Mesangial cell (primary cell): ENCODE measurements at places on chromosomes 6 and 20. TPM values are rescaled to one million over a fixed set of nuclear protein-coding genes. Genes with fewer than 3 reads are reported as not detected.

The CD93 gene
- not detected in 2 replicates for total RNA-seq

The RIN2 gene
- total RNA-seq: 22.3 and 62.2 TPM in 2 replicates

The GTPBP2 gene
- 48.9 and 52.5 TPM in 2 replicates for total RNA-seq

The PIGU gene
- total RNA-seq: 14.7 and 20.7 TPM in 2 replicates

The RSPO3 gene
- 0.16 and 0.25 TPM in 2 replicates for total RNA-seq

The RCAN2 gene
- total RNA-seq: 0.65 and 0.89 TPM in 2 replicates

The CFAP206 gene
- total RNA-seq: 2.2 TPM in 1 of 2 replicates, not detected in the other

The MGME1 gene
- total RNA-seq: 7.6 and 9.1 TPM in 2 replicates

The LY6G6F gene
- total RNA-seq: not detected in 2 replicates

The BCAS1 gene
- total RNA-seq: 0.13 TPM in 1 of 2 replicates, not detected in the other

The CSE1L gene
- total RNA-seq: 31.1 and 133 TPM in 2 replicates

The RFX6 gene
- not detected in 2 replicates for total RNA-seq

The F13A1 gene
- total RNA-seq: under 0.01 and 0.16 TPM in 2 replicates

The CGAS gene
- total RNA-seq: 2.2 and 5.4 TPM in 2 replicates

The GNAS-AS1 gene
- 0.63 and 1.3 TPM in 2 replicates for total RNA-seq

The UNC93A gene
- not detected in 2 replicates for total RNA-seq

The MTFR2 gene
- total RNA-seq: 2.4 and 6.2 TPM in 2 replicates

The TGM3 gene
- total RNA-seq: not detected in 2 replicates

The FHL5 gene
- total RNA-seq: not detected in 2 replicates

The SLC12A5 gene
- total RNA-seq: 2.1 and 3.2 TPM in 2 replicates

The PHACTR3 gene
- 0.13 TPM in 1 of 2 replicates, not detected in the other for total RNA-seq

The C20orf141 gene
- 0.76 TPM in 1 of 2 replicates, not detected in the other for total RNA-seq

The BPIFB4 gene
- total RNA-seq: not detected in 2 replicates

The HLA-DPB1 gene
- total RNA-seq: 6.8 and 41.1 TPM in 2 replicates

The OOEP gene
- total RNA-seq: not detected in 2 replicates

The NR2E1 gene
- not detected in 2 replicates for total RNA-seq

The SIRPB1 gene
- 4.1 and 6.2 TPM in 2 replicates for total RNA-seq

The UBR2 gene
- total RNA-seq: 8.0 and 9.6 TPM in 2 replicates

The C6orf58 gene
- total RNA-seq: not detected in 2 replicates

The SLC17A4 gene
- total RNA-seq: not detected in 2 replicates

The DNAH8 gene
- under 0.01 TPM in 1 of 2 replicates, not detected in the other for total RNA-seq

The CRISP3 gene
- not detected in 2 replicates for total RNA-seq
